Midbrain (tissue), 1 donor: ENCODE measurements at places on chromosomes 5 and 9.

DNA sequence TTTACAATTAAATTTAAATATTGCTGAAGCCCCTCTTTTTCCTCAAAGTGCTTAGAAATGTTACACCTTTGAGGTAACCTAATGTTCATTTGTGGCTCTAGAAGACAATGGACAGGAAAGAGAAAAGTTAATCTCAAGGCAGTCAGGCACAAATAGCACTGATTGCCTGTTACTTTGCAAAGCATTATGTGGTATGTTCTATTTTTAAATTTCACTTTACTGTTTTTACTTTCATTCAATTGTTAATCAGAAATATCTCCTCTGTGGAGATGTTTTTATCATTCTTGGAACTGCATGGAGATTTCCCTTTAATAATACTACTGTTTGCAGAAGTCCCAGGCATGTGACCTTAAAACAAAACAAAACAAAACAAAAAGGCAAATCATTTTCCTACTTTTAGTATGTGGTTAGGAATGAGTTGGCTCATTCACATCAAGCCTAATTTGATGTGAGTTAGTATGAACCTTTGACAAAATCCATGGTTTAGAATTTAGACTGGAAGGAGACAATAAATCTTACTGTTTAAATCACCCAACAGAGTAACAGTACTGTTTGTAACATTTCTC lies 67.5 kb downstream of the CWC27 start:
- no peak for DNase-seq

- DNase-seq = no peak
These were observed 11.6 kb downstream of the NDST1 start for GRCh38 chr5:150519560-150519945.

DNA sequence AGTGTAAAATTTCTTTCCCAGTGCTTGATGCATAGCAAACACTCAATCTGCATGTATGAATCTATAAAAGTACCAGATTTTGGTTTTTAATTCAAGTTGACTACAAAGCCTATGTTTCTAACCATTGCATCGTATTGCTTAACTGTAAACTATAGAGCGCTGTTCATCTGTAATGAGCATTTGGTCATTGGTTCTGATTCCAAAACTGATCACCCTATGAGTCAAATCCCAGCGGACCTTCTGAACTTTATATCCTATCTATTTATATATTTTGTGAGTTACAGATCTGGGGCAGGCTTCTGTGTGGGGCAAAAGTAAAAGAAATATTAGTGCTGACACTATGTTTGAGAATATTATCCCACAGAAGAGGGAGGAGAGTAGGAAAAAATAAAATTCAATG lies 305.7 kb upstream of the TNC start:
- no peak for DNase-seq

GRCh38 chr5:142375944-142376411 lies 51.2 kb upstream of the SPRY4 start:
- DNase-seq = no peak

- DNase-seq = no peak
These were observed 107.9 kb downstream of the NDUFAF2 start for GRCh38 chr5:61052882-61053281.

DNA sequence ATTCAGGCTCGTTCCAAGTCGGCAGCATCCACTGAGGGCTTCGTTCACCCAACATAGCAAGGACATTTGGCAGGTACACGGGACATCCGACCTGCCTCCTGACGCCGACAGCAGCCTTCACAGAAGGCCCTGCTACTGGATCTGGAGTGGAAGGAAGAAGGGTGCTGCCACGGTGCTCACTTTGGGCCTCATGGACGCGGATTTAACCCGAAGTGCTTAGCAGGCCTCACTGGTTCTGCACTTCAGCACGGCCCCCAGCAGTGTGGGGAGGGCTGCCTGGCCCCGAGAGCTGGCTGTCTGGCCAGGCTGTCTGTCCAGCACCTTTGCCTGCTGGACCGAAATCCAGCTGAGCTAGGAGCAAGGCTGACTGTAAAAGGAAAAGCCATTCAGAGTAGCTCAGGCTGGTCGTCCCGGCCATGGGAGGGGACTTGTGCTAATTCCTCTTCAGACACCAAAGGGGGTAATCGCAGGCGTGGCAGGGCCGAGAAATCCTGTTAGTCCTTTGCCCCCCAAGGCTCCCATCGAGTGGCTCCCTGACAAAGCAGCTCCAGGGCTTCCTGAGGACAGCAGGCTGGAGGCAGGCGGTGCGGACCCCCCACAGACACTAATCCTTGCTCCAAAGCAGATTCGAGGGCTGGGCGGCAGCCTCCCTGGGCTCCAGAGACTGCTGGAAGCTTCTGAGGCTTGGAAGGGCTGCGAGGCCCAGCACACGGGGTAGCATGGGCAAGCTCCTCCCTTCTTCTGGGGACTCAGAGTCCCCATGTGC lies 11.1 kb upstream of the RXRA start:
- no peak for DNase-seq

DNA sequence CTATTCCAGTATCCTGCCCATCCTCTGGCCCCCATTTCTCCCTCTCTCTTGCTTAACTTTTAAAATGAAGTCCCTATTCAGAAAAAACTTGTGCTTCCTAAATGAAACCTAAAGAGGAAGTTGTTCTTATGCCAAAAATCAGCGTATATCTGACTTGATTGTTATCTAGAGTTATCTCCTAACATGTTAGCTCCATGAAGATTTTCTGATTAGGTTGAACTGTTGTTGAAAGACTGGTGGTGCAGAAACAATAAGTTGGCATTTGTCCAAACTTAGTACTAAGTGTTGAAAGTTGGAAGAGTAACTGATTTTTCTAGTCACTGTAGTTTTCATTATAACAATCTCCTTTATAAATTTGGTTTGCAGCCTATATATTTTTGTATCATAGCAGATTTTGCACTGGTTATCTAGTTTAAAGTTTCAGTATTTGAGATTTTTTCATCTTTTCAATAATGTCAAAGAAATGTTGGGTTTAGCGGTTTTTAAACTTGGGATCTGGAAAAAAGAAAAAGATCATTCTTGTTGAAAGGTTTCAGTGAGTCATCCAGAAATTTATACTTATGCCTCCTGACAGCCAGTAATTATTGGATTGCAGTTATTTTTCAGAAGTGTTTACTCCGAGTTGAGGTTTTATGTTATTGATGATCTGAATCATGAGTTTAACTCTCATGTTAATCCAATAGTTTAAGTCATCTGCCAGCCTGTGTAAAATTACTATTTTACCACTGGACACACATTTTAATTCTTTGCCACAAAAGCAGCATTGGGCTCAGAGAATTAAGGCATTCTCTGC lies 60.6 kb downstream of the PAM start:
- no peak for DNase-seq

GRCh38 chr9:114682846-114683245 lies 854 bp upstream of the TEX48 start:
- no peak for DNase-seq

- no peak for DNase-seq
These were observed 91.6 kb upstream of the NR3C1 start for GRCh38 chr5:143495110-143495509.

GRCh38 chr5:177958696-177959095 lies 37.3 kb downstream of the PROP1 start:
- no peak for DNase-seq

GRCh38 chr9:109064963-109065702 lies 51.8 kb upstream of the CTNNAL1 start:
- no peak for DNase-seq

GRCh38 chr9:134186471-134187109 lies 22.2 kb upstream of the RNU6ATAC start:
- no peak for DNase-seq

DNA sequence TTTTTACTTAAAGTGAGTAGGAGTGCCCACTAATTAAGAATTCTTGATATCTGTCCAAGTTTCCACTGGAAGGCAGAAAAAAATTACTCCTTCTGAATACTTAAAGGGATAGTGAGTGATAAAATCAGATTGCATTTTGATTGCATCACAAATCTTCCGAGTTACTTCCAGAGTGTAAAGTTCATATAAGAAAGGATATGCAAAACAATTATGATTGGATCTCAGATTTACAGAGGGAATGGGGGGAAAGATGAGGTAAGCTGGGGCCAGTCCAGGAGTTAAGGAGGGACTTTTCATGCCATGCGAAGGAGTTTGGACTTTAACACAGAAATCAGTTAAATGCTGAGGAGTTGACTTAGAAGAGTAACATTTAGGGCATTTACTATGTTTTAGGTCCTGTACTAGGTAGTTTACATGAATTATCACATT lies 9.3 kb upstream of the RNF145 start:
- DNase-seq = no peak

DNA sequence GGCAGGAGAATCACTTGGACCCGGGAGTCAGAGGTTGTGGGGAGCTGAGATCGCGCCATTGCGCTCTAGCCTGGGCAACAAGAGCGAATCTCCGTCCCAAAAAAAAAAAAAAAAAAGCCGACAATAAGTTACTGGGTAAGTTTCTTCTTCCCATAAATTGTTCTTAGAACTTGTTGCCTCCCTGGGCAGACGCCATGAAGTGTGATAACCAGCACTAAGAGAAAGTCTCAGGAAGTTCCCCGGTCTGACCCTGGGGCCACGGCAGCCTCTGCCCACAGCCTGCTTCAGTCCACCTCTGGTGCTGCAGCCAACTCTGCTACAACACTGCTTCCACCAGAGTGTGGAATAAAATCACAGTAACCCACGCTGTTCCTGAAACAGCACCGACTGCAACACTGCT lies 19.1 kb downstream of the LPCAT1 start:
- no peak for DNase-seq

DNA sequence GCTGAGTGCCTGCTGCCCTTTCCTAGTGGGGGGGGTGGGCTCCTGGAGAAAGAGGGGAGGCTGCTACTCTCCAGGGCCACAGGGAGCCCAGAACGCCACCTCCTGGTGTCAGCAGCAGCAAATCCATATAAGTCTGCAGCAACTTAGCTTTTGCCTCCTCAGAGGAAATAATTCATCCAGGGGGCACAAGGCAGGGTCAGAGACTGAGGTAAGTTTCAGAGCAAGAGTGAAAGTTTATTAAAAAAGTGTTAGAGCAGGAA lies 4.0 kb upstream of the CLPTM1L start:
- DNase-seq = no peak

GRCh38 chr5:176830995-176831423 lies 20.6 kb downstream of the UNC5A start:
- DNase-seq = no peak

GRCh38 chr5:83227611-83228010 lies 150.3 kb downstream of the XRCC4 start:
- no peak for DNase-seq

- DNase-seq = no peak
These were observed 172.8 kb upstream of the PANK3 start for GRCh38 chr5:168752012-168752411.
